Activated naive CD4-positive, alpha-beta T cell treated with anti-CD3 and anti-CD28 coated beads, Interleukin-2, amount 10 ng/mL, durations not matched to agents 7 days and 5 days (primary cell): ENCODE measurements at places on chromosomes 12 and 14.

- H3K27me3 ChIP-seq, result no peaks in the 10 kb centered on the region
- peaks cover 4% of the 10 kb centered on the region for H3K36me3 ChIP-seq
- H3K4me3 ChIP-seq, result no peak overlapping the region
- H3K4me1 ChIP-seq, result peaks cover 14% of the 10 kb centered on the region
- no peak for DNase-seq
- no peak overlapping the region for H3K27ac ChIP-seq
Measured at GRCh38 chr12:92340441-92341064, 194.9 kb upstream of the BTG1 start.

DNA sequence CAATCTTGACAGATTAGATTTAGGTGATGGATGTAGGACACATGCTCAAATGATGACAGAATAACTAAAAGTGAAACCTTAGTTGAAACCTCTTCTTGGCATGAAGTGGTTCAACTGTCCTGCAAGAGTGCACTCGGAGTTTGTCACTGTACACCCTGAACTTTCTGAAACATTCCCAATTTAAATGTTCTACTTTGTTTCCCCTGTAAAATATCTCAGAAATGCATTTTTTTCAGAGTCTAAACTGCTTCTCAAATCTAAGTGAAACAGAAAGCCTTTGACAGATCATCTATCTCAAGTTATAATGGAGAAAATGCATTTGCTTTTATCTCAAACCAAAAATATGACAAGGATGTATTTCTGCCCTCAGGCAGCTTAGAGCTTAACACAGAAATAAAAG is 66.0 kb downstream of the BHLHE41 start:
- no peak overlapping the region for H3K4me3 ChIP-seq
- H3K27me3 ChIP-seq, result peaks cover 7% of the 10 kb centered on the region
- no peaks in the 10 kb centered on the region for H3K4me1 ChIP-seq
- H3K27ac ChIP-seq, result no peak overlapping the region

- DNase-seq, result no peak
- H3K4me1 ChIP-seq, result no peaks in the 10 kb centered on the region
Measured at GRCh38 chr12:49309386-49309785, 13.7 kb upstream of the TROAP start.

DNA sequence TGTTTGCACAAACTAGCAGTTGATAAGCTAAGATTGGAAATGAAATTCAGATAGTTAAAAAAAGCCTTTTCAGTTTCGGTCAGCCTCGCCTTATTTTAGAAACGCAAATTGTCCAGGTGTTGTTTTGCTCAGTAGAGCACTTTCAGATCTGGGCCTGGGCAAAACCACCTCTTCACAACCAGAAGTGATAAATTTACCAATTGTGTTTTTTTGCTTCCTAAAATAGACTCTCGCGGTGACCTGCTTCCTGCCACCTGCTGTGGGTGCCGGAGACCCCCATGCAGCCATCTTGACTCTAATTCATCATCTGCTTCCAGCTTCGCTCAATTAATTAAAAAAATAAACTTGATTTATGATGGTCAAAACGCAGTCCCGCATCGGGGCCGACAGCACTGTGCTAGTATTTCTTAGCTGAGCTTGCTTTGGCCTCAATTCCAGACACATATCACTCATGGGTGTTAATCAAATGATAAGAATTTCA is 335.6 kb downstream of the TMEM121 start:
- peaks cover 23% of the 10 kb centered on the region for H3K36me3 ChIP-seq
- peaks cover 85% of the 10 kb centered on the region for H3K4me1 ChIP-seq
- H3K4me3 ChIP-seq, result peak overlapping the region; percentile 85
- H3K27me3 ChIP-seq, result peaks cover 34% of the 10 kb centered on the region

- H3K36me3 ChIP-seq, result no peaks in the 10 kb centered on the region
- H3K27ac ChIP-seq, result peak overlapping the region; percentile 87
- H3K27me3 ChIP-seq, result no peaks in the 10 kb centered on the region
Measured at GRCh38 chr14:22118899-22119477, 445.4 kb upstream of the OR4E1 start.

DNA sequence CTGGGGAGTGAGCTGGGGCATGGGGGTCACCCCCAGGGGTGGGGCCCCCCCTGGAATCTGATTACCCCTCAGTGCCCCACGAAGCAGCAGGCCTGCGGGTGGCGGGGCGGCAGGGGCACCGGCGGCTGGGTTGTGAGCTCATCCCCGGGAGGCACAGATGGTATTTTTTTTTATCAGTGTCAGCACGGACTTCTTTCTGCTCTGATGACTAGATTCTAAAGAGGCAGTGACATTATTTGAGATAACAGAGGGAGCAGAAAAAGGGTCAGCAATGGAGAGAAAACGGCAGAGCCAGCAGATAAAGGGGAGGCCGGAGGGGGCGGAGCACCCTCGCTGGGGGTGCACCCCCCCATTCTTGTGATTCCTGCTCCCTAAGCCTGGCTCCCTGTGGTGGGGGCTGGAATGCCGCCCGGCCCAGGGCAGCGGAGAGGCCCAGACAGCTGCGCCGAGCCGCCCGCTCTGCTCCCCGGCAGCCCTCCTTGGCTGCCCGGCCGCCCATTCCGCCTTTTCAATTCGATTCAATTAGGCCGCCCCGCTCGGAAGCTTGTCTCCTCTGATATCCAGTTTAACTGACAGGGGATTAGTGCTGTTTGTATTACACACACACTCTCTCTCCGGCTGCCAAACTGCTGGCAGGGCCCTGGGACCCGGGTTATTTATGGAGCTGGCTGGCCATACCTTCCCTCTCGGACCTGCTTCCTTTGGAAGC is 32.9 kb downstream of the MVK start:
- H3K36me3 ChIP-seq, result no peaks in the 10 kb centered on the region
- no peak for DNase-seq
- H3K27ac ChIP-seq, result no peak overlapping the region
- H3K4me1 ChIP-seq, result no peaks in the 10 kb centered on the region

- no peaks in the 10 kb centered on the region for H3K27me3 ChIP-seq
- H3K4me3 ChIP-seq, result no peak overlapping the region
- peaks cover 12% of the 10 kb centered on the region for H3K4me1 ChIP-seq
Measured at GRCh38 chr14:95260537-95261361, 59.0 kb downstream of the CLMN start.

DNA sequence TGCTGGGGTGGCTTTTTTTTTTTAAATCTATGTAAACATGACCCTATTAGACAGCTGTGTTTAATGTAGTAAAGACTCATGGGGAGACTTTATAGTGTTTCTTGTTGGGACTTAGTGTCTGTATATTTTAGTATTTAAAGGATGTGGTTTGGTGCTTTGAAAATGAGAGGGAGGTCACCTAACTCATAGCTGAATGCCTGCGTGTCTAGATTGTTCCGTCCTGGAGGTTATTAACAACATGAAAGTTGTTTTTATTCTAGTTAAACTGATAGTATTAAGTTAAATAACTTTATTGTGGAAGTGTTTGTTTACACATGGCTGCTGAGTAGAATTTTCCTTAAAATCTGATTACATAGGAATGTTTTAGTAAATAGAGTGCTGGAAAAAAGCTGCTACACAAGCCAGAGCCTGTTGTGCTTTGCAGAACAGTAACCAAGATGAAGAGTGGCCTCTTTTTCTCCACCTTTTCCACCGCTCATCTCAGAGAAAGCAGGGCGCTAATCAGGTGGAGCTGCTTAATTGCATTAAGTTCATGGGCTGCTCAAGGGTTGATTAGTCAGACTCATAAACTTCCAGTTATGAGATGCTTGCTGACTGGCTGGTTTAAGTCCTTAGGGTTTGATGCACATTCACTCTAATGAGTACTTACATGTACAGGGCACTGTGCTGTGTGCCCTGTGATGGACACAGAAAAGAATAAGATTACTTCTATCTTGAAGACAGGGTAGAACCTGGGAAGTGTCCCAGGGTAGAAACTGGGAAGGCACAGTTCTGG is 62.7 kb downstream of the FBXO34 start:
- H3K36me3 ChIP-seq, result peaks cover 9% of the 10 kb centered on the region
- H3K27me3 ChIP-seq, result no peaks in the 10 kb centered on the region
- H3K27ac ChIP-seq, result peak overlapping the region; percentile 86
- no peak for DNase-seq
- peak overlapping the region; percentile 54 for H3K4me3 ChIP-seq

- peaks cover 71% of the 10 kb centered on the region for H3K36me3 ChIP-seq
- H3K4me3 ChIP-seq, result no peak overlapping the region
- no peak for DNase-seq
- no peak overlapping the region for H3K27ac ChIP-seq
- peaks cover 24% of the 10 kb centered on the region for H3K4me1 ChIP-seq
Measured at GRCh38 chr14:51897791-51898355, 37.5 kb downstream of the GNG2 start.
